Left ventricle myocardium inferior (tissue), 1 donor: ENCODE measurements at places on chromosomes 11 and 22. TPM values are rescaled to one million over a fixed set of nuclear protein-coding genes. Genes with fewer than 3 reads are reported as not detected.

GRCh38 chr11:5684036-5684645 is 733 bp downstream of the TRIM5 start:
- DNase-seq: no peak

Gene NEFH
- 0.16 TPM for total RNA-seq

GRCh38 chr11:118126082-118126838 is 26.4 kb downstream of the SCN4B start:
- DNase-seq: no peak

DNA sequence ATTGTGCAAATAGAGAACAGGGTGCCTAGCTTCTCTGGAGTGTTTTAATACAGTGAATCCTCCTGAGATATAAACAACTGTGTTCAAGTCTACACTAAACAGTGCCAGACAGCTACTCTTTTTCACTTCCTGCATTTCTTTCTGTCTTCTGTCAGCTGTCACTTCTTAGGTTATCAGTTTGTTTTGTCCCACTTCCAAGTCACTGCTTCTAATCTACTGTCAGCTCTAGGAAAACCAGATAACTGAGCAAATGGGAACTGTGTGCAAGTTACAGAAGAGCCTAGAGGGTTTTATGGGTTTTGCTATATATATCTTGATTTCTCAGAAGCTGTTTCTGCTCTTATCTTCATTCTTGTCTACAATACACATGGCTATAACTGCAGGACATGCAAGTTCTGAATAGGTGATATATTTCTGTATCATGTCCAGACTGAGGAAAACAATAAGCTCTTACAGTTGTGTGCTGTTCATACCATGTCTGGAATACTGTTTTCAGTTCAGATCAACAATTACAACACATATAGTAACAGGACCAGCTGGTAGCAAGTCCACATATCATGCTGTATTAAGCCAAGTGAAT is 5.8 kb downstream of the PITPNB start:
- DNase-seq: no peak

Gene RAG2
- not detected for total RNA-seq

Gene DAGLA
- 3.2 TPM for total RNA-seq

DNA sequence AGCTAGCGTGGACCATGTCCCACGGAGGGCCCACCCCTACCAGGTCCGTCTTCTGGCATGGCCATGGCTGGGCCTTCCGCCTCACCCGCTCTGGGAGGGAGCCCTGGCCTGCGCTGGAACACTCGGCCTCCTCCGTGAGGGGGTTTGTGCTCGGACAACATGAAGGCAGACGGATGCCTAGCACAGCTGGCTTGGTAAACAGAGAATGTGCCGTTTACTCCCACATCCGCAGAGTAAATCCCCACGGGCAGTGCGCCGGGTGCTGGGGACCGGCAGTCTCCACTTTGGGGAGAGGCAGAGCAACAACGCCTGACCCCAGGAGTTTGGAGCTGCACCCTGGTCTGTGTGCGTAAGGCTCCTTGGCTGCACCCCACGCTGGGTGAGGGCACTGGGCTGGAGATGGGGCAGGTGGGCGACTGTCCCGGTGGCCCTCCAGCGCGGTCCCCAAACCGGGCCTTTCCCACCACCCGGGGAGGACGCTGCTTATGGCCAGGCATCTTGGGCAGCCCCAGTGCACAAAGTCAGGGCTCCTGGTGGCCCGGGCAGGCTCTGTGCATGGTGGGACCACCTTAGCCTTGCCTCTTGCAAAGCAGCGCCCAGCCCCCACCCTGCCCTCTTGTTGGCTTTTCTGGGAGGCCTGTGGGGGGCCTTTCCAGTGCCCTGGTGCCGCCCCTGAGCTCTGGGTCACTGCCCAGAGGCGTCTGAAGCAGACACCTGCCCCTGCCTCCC is 30.7 kb upstream of the MUC5AC start:
- no peak for DNase-seq

- no peak for DNase-seq
These were observed 9.9 kb upstream of the TALDO1 start for GRCh38 chr11:737366-737765.

Gene CD82
- total RNA-seq: 49.6 TPM

DNA sequence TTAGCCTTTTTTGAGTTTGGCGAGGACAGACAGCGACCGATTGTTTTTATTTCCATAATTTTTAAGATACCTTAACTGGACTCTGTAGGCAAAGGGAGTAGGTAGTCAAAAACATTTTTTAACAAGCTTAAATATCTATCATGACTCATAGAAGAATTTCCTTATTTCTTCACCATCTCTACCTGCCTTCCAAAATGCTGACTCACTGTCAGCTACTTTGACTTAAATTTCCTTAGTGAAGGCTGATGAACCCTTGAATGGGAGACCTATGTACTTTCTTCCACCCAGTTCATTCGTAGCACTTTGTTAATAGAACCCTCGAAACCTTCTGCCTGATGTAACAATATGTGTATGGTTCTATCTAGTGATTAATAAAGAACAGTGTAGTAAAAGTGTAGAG is 1.1 kb upstream of the MTMR2 start:
- DNase-seq: no peak
